H1 (cell line): ENCODE measurements at places on chromosomes 5 and 9.

DNA sequence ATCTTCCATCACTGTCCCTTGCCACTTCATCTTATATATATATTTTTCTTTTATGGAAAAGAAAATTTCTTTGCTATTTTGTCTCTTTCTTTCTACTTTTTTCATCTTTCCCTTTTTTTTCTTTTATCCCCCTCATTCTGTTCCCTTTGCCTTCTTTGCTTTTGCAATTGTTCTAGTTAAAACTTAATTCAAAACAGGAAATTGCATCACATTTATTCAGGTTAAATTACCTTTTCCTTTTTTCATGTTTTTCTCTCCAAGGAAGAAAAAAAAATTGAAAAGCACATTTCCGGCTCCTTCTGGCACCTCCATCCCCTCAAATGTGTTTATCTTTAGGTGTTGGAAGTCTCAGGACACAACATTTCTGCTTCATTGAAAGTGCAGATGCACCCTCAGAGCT lies 176.9 kb downstream of the FGF1 start:
- no peak for DNase-seq
- H3K27me3 ChIP-seq: no peaks in the 10 kb centered on the region
- H3K4me1 ChIP-seq: peaks cover 14% of the 10 kb centered on the region
- H3K4me3 ChIP-seq: no peak overlapping the region

DNA sequence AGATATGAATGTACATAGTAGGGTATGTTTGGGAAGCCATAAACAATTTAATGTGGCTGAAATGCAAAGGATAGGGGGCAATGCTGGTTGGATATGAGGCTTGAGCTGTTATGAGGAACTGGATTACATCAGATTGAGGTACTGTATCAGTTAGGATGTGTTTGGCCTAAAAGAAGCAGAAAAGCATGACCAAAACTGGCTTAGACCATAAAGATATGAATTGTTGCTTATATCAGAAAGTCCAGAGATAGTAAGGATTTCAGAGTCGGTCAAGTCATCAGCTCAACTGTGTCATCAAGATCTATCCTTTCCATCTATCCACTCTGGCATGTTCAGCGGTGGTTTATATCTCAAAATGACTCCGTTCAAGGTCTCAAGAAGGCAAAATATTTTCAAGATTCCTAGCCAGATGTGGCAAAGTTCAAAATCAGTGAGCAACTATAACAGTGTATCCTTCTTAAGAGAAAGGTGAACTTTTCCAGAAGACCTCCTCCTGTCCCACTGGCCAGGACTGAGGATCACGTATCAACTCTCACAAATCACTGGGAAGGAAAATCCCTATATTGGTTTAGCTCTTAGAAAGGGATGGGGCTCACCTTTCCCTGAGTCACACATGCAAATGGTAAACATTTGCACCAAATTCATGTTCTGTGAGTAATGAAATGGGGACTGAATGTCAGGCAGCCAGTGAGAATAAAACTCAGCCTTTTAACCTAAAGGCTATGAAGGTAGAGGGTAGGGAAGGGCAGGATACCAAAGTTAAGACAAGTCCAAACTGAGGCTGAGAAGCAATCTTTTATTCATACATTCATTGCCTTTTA lies 257.8 kb downstream of the TRIM32 start:
- DNase-seq: no peak
- peaks cover 8% of the 10 kb centered on the region for H3K4me1 ChIP-seq
- no peak overlapping the region for H3K4me3 ChIP-seq
- no peak overlapping the region for H3K27ac ChIP-seq
- H3K27me3 ChIP-seq: no peaks in the 10 kb centered on the region
- no peaks in the 10 kb centered on the region for H3K36me3 ChIP-seq

DNA sequence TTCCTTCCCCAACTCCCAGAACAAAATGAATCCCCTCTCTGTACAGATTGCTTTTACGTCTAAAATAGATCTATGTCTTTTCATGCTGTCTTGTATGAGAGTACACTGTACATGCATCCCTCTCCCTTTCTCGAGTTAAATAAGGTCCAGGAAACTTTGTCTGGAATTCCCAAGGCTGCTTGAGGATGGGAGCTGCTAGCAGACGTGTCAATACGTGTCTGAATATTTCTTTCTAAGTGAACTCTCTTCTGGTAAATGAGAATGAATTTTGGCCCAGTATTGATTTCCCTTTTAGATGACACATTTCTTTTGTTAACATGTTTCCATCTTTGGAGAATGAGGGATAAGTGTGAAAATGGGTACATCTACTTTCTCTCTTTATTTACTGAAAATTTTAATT lies 59.6 kb upstream of the GAS1 start:
- no peak overlapping the region for H3K27ac ChIP-seq
- DNase-seq: no peak
- H3K36me3 ChIP-seq: no peaks in the 10 kb centered on the region
- H3K27me3 ChIP-seq: no peaks in the 10 kb centered on the region
- no peaks in the 10 kb centered on the region for H3K4me1 ChIP-seq

GRCh38 chr5:64273276-64273675 lies 107.6 kb downstream of the RNF180 start:
- H3K4me1 ChIP-seq: no peaks in the 10 kb centered on the region
- H3K27ac ChIP-seq: no peak overlapping the region

DNA sequence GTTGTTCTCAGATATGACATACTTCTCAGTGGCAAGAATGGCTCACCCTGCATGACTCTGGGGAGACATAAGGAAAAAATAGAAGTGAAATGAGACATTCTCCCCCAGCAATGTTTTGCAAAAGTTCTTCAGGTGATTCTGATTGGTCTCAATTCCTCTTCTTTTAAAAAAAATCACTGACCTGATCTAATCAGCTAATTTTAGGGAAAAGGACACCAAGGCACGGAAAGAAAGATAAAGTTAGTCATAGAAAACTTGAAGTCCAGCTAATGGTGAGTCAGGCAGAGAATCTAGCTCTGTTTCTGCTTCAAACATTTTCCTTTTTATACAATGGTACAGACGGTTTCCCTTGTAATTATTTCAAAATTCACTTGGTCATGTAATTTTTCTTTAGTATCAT lies 1018.9 kb upstream of the ARRDC3 start:
- no peak for DNase-seq
- H3K4me1 ChIP-seq: no peaks in the 10 kb centered on the region
- no peaks in the 10 kb centered on the region for H3K27me3 ChIP-seq
- no peaks in the 10 kb centered on the region for H3K36me3 ChIP-seq
